Central memory CD8-positive, alpha-beta T cell (primary cell): ENCODE measurements at places on chromosomes 13 and 19.

DNA sequence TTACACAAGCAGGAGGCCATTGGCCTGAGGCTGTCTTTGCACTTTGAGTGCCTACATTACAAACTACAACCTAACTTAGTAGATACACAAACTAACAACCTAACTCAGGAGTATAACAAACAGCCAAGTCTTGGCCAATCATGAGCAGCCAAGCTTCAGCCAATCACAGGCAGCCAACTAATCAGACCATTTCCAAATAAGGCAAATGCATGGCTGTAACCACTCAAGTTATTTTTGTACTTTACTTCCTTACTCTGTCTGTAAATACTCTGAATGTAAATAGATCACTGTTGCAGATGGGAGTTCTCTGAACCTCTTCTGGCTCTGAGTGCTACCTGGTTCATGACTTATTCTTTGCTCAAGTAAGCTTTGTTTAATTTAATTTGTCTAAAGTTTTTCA is 748.1 kb upstream of the SGCG start:
- H3K4me3 ChIP-seq, result no peak overlapping the region
- H3K4me1 ChIP-seq, result no peaks in the 10 kb centered on the region
- no peak overlapping the region for H3K27ac ChIP-seq
- no peaks in the 10 kb centered on the region for H3K36me3 ChIP-seq
- DNase-seq, result no peak

- H3K4me3 ChIP-seq, result no peak overlapping the region
- no peak overlapping the region for H3K27ac ChIP-seq
- H3K4me1 ChIP-seq, result no peaks in the 10 kb centered on the region
- H3K36me3 ChIP-seq, result no peaks in the 10 kb centered on the region
Observed at GRCh38 chr19:28899703-28900102, 313.2 kb downstream of the UQCRFS1 start.

DNA sequence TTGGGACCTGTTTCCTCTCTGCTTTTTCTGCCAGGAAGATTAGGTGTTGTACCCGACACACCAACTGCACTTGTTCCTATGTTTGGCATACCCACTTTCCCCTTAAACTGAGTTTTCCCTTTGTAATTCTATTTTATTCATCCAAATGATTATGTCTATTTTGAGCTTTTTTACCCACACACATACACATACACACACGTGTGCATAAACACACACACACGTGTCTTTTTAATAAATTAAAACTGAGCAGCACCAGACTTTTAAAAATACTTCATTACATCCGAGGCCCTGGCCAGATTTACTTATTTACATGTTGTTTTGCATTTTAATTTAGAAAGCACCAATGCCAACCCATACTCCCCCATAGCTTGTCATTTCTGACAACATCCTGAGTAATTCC is 350.0 kb downstream of the DNAJC15 start:
- no peak overlapping the region for H3K4me3 ChIP-seq
- no peak for DNase-seq
- H3K27ac ChIP-seq, result no peak overlapping the region
- H3K4me1 ChIP-seq, result peaks cover 3% of the 10 kb centered on the region
- H3K36me3 ChIP-seq, result no peaks in the 10 kb centered on the region
- peaks cover 40% of the 10 kb centered on the region for H3K27me3 ChIP-seq

DNA sequence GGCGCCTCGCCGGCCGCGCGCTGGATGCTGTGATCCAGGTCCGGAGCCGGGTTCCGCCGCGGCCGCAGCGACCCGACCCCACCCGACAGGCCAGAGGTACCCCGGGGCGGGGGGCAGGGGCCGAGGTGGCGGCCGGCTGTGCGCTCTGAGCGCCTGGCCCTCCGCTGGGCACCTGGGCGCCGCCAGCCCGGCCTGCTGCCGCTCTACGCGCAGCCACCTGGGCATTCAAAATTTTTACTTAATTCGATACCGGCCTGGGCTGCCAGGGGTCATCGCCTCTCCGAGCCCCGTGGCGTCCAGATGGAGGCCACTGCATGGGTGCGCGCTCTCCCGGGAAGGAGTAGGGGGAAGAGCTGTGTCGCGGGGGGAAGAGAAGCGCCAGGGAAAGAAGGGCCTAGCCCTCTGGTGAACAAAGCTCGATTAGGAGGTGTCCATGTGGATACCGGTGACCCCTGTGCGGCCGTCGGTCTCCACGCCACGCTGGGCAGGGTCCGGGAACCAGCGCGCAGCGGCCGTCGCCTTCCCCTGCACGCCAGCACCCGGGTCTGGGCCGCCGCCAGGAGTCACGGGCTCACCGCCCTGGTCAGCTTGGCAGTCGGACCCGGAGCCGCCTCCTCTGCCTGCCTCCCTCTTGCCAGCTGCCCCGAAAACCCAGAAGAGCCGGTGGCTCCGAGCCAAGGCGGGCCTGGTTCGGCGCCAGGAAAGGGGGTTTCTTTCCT is 666 bp downstream of the BIVM start:
- H3K36me3 ChIP-seq, result peaks cover 11% of the 10 kb centered on the region
- H3K27me3 ChIP-seq, result no peaks in the 10 kb centered on the region
- peak overlapping the region; percentile 90 for H3K4me3 ChIP-seq
- H3K4me1 ChIP-seq, result peaks cover 17% of the 10 kb centered on the region
- peak overlapping the region; percentile 77 for H3K27ac ChIP-seq

DNA sequence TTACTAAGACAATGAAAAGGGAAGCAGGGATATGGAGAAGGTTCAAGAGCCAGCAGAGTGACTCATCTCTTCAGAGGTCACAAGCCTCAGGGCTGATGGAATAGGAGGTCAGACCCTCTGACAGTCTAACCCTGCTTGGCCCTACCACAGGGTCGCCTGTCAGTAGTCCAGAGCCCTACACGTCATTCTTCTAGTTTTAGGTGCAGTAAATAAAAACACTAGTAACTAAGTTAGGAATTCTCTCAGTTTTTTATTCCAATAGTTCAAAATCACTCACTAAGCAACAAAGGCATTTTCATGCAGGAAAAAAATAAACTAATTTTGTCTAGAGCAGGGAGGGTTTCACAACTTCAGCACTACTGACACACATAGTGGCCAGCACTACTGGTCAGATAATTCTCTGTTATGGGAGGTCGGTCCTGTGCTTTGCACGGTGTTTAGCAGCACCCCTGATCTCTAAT is 27.2 kb downstream of the FOXO1 start:
- H3K36me3 ChIP-seq, result peaks cover 6% of the 10 kb centered on the region
- H3K27me3 ChIP-seq, result no peaks in the 10 kb centered on the region
- DNase-seq, result no peak
- peaks cover 88% of the 10 kb centered on the region for H3K4me1 ChIP-seq
- H3K4me3 ChIP-seq, result no peak overlapping the region
- H3K27ac ChIP-seq, result peak overlapping the region; percentile 47

DNA sequence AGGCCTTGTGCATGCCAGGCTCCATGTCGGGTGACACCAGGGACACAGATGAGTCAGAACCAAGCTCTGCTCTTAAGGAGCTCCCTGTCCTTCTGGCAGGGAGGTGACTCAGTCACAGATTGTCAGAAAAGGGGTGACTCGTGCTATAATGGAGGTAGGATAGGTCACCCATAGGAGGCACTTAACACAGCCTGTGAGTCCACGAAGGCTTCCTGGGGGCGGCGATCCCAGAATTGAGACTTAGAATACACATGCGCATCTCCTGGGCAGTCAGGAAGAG is 19.6 kb downstream of the FUZ start:
- peaks cover under 1% of the 10 kb centered on the region for H3K4me1 ChIP-seq
- no peaks in the 10 kb centered on the region for H3K27me3 ChIP-seq
- H3K27ac ChIP-seq, result peak overlapping the region; percentile 62
- DNase-seq, result no peak
- no peak overlapping the region for H3K4me3 ChIP-seq

DNA sequence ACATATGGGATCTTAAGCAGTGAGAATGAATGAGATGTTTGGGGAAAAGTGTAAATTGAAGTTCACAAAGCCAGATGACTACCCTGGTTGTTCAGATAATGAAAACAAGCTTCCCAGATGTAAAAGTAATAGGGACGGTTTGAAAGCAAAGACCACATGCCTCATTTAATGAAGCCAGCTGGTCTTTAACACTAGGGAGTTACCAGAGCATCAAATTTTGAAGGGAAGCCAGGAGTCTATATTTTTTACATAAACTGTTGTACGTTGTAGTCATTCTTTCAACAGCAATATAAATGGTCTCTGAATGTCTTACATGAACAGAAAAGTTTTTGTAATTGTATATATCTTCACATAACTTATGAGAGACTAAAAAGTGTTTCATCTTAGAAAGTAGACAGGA is 2604.5 kb upstream of the PCDH20 start:
- H3K27me3 ChIP-seq, result no peaks in the 10 kb centered on the region
- DNase-seq, result no peak
- no peak overlapping the region for H3K4me3 ChIP-seq
- H3K4me1 ChIP-seq, result no peaks in the 10 kb centered on the region
- no peaks in the 10 kb centered on the region for H3K36me3 ChIP-seq

DNA sequence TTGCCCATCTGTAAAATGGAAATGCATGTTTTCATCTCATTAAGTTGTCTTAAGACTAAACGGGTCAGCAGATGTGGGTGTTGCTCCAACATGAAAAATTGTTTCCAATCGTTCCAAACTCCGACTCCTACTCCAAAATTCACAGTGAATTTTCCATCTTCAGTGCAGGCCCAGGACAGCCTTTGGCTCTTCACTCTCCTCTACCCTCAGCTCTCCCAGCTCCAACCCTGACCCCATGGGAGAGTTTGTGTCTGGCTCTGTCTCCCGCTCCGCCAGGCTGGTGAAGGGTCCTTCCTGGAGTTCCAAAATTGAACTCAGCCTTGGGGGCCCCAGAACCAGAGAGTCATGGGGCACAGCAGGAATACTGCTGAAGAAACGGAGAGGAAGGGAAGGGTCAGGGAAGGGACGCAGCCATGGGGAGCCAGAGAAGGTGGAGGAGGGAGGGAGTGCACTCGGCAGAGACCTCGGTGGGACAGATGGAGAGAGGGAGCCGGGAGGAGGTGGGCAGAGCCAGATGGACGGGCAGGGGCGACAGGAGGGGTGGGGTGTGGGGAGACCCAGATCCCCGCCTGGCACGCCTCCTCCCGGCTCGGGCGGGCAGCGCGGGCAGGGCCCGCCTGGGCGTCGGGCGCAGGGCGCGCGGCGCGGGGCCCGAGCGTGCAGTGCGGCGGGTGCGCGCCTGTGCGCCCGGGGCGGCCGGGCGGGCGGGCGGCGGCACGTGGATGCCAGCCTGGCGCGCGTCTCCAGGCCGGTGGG is 45.6 kb downstream of the CELF5 start:
- H3K4me3 ChIP-seq, result no peak overlapping the region
- H3K36me3 ChIP-seq, result no peaks in the 10 kb centered on the region
- no peak overlapping the region for H3K27ac ChIP-seq
- H3K4me1 ChIP-seq, result peaks cover 6% of the 10 kb centered on the region
- peaks cover 59% of the 10 kb centered on the region for H3K27me3 ChIP-seq

DNA sequence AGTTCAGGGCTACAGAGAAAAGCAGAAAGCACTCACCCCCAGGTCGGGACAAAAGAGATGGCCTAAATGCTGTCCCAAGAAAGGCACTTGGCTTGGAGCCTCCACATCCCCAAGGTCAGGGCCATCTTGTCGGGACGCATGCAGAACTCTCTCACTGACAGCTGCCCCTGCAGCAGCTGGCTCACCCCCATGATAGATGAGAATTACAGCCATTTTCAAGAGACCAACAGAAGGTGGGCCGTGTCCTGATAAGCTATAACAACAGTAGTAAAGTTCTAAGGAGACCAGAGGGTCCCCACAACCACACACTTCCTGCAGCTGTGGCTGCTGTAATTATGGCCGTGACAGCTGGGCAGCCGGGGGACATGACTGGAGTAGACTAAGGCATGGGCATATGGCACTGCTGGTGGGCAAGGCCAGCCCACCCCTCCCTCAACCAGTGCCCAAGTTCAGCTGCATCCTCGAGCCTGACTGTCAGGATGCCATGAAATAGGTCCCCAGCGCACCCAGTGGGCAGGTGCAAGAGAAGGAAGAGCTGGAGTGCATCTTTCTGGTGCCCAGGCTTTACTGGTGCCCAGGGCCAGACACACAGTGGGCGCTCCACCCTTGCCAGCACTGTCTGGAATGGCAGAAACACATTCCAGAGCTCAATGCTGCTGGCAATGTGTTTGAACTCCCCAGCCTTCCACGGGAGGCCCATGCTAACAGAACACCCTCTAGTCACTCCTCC is 436.7 kb upstream of the ZNF507 start:
- H3K4me1 ChIP-seq, result no peaks in the 10 kb centered on the region
- no peak for DNase-seq
- H3K27me3 ChIP-seq, result no peaks in the 10 kb centered on the region

- peaks cover 28% of the 10 kb centered on the region for H3K4me1 ChIP-seq
- no peak overlapping the region for H3K4me3 ChIP-seq
- H3K27ac ChIP-seq, result no peak overlapping the region
- no peak for DNase-seq
Observed at GRCh38 chr19:8526345-8527091, 12.6 kb upstream of the ZNF414 start.

DNA sequence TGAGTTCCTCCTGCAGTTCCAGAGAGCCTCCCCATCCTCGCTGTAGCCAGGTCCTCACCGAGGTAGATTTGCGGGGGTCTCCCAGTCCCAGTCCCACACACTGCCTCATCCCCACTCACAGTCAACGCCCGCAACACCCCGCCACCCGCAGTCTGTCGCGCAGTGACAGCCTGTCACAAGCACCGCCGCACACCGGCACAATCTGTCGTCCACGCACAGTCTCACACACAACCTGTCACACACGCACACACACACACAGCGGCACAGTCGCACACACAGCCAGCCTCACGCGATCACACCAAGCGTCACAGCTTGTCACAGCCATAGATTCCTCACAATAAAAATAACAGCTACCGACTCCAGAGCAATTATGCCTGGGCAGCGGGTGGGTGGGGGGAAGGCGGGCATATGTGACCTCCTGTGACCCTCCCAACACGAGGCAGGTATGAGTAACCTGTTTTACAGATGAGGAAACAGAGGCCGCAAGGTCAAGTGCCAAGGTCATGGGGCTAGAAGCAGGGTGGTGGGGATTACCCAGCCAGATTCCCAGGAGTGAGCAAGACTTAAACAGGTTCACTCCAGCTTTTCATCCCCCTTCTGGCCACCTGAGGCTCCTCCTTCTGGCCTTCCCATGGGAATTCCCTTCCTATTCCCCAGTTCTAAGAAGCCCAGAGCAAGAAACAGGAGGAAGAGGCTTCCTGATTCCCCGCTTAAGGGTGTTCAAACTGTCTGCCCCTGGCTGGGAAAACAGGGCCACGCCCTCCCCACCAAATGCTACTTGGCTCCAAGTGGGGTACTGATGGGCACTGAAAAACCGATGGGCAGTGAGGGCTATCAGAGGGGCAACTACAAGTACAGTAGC is 13.9 kb downstream of the NFIX start:
- peaks cover 21% of the 10 kb centered on the region for H3K4me1 ChIP-seq
- no peak overlapping the region for H3K4me3 ChIP-seq
- no peak overlapping the region for H3K27ac ChIP-seq
- DNase-seq, result no peak
